Small intestine (tissue), 16 donors: ENCODE measurements at places on chromosomes 5 and 9.
A peak's percentile ranks its signal among the peaks of the same experiment; 100 is the strongest.

GRCh38 chr5:68711293-68712200, 382.3 kb upstream of the SLC30A5 start:
- DNase-seq: peak; percentile 40

DNA sequence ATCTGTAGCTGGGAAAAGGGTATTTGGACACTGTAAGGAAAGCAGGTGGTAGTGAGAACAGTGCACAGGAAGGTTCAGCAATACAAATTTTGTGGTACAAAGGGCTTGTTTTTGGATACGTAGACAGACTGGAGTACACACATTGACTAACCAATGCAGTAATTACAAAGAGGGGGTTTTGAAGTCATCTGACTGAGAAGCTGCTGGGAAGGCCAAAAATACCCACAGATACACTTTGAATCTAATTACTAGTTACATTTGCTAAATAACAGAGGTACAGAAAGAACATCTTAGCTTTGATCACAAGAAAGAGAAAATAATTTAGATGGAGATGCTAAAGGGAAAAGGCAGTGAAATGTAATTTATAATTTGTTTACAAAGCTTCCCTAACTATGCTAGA, 45.9 kb downstream of the PKD2L2 start:
- DNase-seq: no peak

DNA sequence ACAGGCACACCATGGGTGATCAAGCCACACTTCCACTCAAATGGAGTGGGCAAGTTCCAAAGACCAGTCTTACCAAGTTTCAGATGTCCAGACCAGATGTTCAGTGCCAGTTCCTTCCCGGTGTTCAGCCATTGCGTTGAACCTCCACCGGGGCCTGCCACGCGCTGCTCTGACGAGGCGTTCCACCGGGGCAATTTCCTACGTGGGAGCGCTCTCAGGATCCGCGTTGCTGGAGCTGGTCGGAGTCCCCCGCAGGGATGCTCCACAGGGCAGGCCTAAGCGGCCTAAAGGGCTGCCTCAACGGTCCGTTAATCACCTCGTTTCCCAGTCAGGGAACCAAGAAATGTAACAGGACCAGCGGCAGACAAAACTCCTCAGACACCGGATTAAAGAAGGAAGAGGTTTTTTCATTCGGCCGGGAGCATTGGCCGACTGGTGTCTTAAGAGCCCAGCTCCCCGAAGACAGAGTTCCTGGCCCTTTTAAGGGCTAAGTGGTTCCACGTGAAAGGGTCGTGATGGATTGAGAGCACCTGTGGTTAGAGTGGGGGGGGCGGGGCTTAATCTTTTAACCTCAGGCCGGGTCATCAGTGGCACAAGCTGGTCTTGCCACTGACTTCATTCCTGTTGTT, 35.7 kb upstream of the PPP1R26 start:
- DNase-seq: no peak

GRCh38 chr9:36877239-36877638, 156.8 kb downstream of the PAX5 start:
- no peak for DNase-seq

GRCh38 chr5:43854697-43855292, 251.8 kb downstream of the NNT start:
- DNase-seq: no peak

GRCh38 chr9:23825700-23826099, 340 bp downstream of the ELAVL2 start:
- no peak for DNase-seq

GRCh38 chr5:159217236-159217635, 7.9 kb upstream of the RNF145 start:
- no peak for DNase-seq

DNA sequence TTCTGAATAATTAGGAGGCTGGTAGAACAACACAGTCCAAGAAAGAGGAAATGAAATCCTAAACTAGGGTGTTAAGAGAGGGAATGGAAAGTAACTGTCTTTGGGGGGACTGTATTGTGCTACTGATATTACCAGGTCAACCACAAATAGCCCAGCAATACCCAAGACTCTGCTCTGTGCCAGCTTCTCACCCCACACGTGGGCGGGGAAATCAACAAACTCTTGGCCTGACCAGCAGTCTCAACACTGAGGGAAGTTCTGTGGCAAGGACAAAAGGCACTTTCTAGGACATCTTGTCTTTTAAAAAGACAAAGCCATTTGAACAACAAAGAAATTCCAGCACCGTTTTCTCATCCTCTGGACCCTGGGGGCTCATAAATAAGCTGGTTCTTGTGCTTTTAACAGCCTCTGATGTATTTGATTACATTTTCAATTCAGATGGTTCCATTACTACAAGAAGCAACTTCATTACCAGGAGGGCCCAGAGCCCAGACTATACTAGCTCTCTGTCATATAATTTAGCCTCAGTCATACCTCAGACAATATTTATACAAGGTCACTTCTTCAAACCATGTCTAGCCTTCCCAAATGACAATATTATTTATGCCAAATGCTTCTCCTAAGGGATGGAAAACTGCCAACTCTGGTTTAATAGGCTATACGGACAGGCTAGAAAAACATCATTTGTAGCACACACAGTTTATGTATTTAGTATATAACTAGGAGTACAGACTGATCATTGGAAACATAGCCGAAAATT, 297.8 kb downstream of the CWC27 start:
- DNase-seq: no peak

DNA sequence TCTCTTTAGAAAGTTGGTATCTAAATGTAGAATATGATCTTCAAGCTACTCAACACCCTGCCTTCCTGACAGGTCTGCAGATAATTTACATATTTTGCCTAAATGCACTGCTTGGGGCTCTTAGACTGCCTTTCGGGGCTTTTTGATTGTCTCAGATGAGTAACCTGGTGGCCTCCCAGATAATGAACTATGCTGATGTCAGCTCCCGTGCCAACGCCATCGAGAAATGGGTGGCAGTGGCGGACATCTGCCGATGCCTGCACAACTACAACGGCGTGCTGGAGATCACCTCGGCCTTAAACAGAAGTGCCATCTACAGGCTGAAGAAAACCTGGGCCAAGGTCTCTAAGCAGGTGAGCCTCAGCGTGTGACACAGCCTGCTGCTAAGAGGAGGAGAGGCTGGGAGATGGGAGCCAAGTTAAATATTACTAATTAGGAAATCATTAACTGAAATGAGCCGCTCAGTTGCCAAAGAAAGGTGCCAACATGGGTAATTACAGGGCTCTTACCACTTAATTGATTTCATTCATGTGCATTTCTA, 20.8 kb upstream of the CKMT2 start:
- DNase-seq: peak; percentile 90

DNA sequence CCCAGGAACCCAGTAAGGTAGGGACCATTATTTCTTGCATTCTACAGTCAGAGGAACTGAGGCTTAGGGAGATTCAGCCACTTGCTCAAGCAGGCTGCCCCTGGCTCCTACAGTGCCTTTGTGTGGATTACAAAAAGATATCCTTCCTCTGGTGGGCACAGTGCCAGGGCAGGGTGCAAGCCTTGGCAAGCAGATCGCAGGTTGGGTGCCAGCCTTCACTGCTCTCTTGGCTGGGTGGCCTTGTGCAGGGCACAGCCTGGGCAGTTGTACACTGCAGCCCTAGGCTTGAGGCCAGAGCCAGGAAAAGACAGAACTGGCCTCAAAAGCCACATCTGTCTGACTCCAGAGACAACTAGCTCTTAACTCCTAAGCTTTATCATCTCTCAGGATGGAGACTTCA, 15.0 kb downstream of the DOCK2 start:
- DNase-seq: no peak

- DNase-seq: no peak
Observed at GRCh38 chr9:69980041-69980440, 63.6 kb upstream of the MAMDC2 start.

DNA sequence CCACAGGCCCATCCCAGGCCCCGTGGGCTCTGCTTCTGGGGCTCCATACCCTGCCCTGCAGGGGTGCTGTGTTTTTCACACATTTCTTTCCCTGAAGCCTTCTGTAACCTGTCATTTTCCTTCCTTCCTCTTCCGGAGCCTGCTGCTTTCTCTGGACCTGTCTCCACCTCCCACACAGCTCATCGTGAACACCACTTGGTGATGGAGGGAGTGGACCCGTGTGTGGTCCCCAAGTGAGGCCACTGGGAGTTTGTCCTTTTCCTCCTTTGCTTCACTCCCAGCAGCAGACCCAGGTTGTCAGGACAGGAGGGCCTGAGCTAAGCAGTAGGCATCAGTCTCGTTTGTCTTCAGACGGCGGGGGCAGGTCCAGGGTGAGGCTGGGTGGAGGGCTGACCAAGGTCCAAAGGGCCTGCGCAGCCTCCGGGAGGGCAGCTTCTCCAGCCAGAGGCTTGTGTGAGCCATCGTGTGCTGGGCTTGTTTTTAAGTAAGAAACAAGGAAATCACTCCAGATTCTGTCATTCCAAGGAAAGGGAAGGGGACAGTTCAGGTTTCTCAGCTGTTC, 5.8 kb upstream of the POMT1 start:
- peak; percentile 85 for DNase-seq

GRCh38 chr9:136589766-136590763, 44.2 kb upstream of the NOTCH1 start:
- no peak for DNase-seq

- peak; percentile 62 for DNase-seq
Observed at GRCh38 chr5:1141834-1142233, 30.0 kb upstream of the SLC12A7 start.

DNA sequence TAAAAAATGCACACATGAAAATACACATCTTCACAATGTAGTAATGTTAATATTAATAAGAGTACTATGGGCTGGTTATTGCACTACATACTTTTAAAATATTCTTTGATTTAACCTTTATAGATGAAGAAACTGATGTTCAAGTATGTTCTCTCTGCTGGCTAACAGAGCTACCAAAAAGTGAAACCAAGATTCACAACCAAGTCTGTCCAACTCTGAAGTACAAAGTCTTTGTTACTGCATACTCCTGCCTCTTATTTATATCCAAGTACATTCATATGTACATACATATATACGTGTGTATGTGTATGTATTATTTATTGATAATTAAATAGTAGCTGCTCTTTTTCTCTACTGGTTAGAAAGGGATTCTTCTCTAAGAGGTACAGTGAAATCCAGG, 325.6 kb downstream of the BNC2 start:
- no peak for DNase-seq

DNA sequence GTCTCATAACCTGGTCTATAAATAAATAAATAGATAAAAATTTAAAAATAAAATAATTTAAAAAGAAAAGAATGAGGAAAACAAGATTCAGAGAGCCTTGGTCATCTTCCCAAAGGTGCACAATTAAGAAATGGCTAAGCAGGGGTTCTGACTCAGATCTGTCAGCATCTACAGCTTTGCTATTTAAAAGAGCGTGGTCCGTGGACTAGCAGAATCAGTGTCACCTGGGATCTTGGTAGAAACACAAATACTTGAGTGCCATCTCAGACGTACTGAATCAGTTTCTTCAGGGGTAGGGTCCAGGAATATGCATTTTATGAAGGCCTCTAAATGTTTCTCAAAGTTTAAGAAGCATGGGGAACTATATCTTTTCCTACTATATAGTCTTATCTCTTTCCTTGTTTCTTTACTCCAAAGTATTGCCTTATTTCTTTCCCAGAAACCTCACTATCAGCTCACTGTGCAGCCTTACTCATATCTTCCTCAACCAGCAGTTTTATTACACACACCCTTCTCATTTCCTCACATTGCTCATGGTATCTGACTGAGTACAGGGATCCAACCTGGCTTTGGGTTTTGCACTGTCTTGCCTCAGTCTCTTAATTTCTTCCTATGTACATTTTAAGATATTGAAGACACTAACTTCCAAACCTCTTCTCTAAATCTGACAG, 58.6 kb downstream of the TMC1 start:
- DNase-seq: peak; percentile 66

DNA sequence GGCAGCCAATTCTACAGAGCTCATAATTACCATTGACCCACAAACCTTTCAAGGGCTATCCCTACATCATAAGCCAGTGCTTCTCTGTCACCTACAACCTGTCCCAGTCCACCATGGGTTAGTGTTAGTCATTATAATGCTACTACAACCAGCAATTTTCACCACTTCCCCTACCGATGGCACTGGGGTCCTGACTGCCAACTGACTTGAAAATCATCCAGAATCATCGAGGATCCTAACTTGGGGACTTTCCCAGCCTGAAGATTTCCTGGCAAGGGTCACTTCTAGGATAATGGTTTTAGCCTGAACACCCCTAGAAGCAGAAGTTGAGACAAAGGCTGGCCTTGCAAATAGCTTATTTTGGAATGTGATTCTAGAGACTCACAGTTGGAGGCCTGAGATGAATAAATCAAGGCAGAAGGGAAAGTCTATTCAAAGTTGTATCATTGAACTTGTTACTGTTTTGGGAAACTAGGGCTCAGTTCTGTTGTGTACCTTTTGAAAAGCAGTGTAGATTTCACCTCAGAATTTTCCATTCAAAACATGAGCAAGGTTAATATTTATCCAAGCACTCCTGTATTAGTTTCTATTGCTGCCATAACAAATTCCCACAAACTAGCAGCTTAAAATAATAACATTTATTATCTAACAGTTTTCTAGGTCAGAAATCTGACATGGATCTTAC, 633.0 kb downstream of the LRRC70 start:
- DNase-seq: no peak

DNA sequence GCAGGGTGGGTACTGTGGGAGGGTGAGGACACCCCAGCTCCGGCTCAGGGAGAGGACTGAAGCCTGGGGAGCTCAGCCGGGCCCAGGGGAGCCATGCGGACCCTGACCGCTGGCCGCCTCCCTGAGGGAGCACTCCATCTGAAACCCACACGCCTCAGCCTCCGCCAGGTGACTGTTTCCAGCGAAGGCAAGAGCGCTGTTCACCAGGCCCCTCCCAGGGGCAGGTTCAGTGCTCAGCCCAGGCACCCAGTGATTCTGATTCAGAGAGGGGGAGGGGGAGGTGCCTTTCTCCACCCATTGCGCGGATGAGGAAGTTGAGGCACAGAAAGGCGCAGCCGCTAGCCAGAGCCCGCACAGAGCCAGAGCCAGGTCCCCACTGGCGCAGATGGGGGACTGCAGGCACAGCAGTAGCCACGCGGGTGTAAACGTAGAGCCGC, 27.0 kb downstream of the ADGRD2 start:
- no peak for DNase-seq

GRCh38 chr9:7265181-7265580, 507.4 kb downstream of the KDM4C start:
- DNase-seq: no peak
